ENCODE measurements at places on chromosomes 12 and 14. TPM values are rescaled to one million over a fixed set of nuclear protein-coding genes. Genes with fewer than 3 reads are reported as not detected.

GRCh38 chr12:54374562-54375258 lies 9.8 kb downstream of the ZNF385A start:
- DNase-seq = no peak

DNA sequence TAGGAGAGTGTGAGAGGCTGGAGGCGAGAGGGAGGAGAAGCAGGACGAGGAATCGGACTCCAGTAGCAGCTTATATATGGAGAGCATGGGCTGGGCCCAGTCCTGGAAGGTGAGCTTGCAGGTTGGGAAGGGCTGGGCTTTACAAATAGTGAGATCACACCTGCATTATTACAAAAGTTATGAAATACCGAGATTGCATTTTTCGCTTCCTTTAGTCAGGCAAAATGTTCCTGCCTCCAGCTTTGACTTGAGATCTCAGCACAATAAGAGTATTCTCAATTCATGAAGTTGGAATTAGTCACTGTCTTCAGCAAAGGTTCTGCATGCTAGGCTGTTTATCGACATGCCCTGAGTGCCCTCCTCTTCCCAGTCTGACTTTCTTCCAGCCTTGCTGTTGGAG lies at the start of gene KRT6B:
Gene KRT6B (minus strand): TSS at position 46 of the 400 bp plus-strand sequence. CDS start 68 bp downstream, outside the sequence.
- DNase-seq = no peak

DNA sequence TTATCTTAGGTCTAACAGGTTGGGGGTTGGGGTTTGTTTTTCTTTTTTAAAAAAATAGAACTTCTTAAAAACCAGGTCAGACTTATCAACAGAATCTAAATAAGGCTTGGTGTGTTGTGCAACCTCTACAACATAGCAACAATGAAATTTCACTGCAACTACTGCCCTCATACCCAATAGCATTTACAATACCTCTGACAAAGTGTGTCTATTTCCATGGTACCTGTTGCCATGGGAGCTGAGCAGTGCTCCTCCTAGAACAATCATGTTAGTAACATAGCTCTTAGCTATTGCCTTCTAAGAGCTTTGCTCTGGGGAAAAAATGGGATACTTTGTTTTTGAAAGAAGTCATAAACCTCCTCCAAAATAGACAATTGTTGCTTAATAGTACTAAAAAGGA lies 103.3 kb upstream of the CCDC175 start:
- no peak for DNase-seq

GRCh38 chr12:124392667-124393413 lies 97.9 kb downstream of the RFLNA start:
- DNase-seq = no peak

The TULP3 gene
- total RNA-seq = 5.6 TPM
